CD4-positive, alpha-beta T cell treated with Interleukin-4 for 4 hours (primary cell): ENCODE measurements at places on chromosomes 4 and X.

- no peak for DNase-seq
Observed at GRCh38 chr4:2836391-2836859, 7.2 kb upstream of the ADD1 start.

- DNase-seq, result no peak
Observed at GRCh38 chr4:167555338-167556022, 321.2 kb upstream of the SPOCK3 start.

- no peak for DNase-seq
Observed at GRCh38 chr4:2135083-2135482, 76.0 kb downstream of the NAT8L start.

GRCh38 chr4:103075435-103075893, 1.1 kb downstream of the SLC9B2 start:
- DNase-seq, result no peak

GRCh38 chrX:133881893-133882292, 103.5 kb downstream of the GPC3 start:
- no peak for DNase-seq

GRCh38 chr4:180418819-180419531, 1824.2 kb upstream of the TENM3 start:
- no peak for DNase-seq

- DNase-seq, result no peak
Observed at GRCh38 chr4:171644430-171645057, 168.7 kb upstream of the GALNTL6 start.

- no peak for DNase-seq
Observed at GRCh38 chrX:91414713-91415112, 19.9 kb upstream of the PABPC5 start.

DNA sequence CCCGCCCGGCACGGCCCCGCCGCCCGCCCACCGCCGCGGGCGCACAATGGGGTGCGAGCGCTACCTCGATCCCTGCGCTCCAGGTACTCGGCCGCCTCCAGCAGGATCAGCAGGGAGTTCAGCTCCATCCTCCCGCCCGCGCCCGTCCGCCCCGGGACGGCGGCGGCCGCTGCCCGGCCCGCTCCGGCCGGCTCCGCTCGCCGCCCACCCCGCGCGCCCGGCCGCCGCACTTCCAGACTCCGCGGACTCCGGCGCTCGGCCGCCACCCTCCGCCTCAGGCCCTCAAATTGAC, at the start of gene MXD4:
MXD4 (minus strand) TSS at position 257 of the 292 bp plus-strand sequence; CDS start at position 128, 129 bp downstream.
- DNase-seq, result no peak

DNA sequence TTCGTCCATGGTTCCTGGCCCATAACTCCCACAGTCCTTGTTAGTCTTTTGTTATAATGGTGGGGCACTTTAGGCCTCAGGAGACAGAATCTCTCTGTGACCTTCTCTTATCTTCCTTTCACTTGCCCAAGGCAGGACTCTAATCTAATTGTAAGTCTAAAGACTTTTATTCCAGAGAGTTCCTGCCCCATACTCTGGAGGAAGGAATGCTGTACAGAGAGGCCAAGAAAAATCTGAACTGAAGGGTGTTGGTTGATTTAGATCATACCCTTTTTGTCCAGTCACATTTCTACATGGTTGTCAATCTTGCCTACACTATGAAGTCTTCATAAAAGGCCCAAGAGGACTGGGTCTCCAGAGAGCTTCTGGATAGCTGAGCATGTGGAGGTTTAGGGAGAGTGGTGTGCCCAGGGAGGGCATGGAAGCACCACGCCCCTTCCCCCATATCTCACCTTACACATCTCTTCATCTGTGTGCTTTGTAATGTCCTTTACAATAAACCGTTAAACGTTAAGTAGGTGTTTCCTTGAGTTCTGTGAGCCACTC, 84.5 kb downstream of the AFF1 start:
- no peak for DNase-seq

DNA sequence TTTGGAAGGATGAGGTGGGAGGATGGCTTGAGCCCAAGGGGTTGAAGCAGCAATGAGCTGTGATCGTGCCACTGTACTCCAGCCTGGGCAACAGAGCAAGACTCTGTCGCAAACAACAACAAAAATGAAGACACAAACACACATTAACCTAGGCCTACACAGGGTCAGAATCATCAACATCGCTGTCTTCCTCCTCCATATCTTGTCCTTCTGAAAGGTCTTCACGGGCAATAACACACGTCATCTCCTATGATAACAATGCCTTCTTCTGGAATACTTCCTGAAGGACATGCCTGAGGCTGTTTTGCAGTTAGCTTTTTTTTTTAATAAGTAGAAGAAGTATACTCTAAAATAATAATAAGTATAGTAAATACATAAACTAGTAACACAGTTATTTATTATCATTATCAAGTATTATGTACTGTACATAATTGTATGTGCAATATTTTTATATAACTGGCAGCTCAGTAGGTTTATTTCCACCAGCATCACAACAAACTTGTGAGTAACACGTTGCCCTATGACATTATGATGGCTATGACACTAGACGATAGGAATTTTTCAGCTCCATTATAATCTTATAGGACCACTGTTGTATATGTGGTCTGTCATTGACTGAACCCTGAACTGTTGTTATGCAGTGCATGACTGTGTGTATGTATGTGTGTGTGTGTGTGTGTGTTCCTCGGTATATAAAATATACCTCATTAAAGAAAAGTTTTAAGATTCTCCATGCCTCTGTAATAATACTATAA, 69.2 kb upstream of the MAML3 start:
- DNase-seq, result no peak

- no peak for DNase-seq
Observed at GRCh38 chr4:8745005-8745790, 126.4 kb downstream of the HMX1 start.

GRCh38 chr4:149923736-149924135, 108.1 kb upstream of the IQCM start:
- DNase-seq, result no peak
